CD14-positive monocyte (primary cell): ENCODE measurements at places on chromosomes 7 and 10. TPM values are rescaled to one million over a fixed set of nuclear protein-coding genes. Genes with fewer than 3 reads are reported as not detected.

DNA sequence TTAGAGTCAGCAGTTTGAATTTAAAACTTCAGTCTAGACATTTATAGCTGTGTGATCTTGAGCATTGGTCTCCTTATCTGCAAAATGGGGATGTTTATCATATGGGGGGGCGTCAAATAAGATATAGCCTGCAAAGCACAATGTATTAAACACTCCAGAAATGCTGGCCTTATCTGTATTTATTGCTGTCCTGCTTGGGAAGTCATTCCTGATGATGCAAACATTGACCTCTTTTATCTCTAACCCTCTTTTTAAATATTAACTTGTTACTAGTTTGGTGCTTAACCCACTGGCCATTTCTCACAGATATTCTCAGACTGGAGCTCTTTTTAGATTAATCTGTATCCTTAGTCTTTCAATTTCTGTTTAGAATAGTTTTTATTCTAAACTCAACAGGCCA is 13.2 kb downstream of the MRPS33 start:
- H3K27me3 ChIP-seq: no peaks in the 10 kb centered on the region
- H3K27ac ChIP-seq: no peak overlapping the region
- no peak overlapping the region for H3K4me3 ChIP-seq
- peaks cover 14% of the 10 kb centered on the region for H3K36me3 ChIP-seq

GRCh38 chr7:104272767-104273384 is 55.5 kb upstream of the LHFPL3 start:
- H3K27me3 ChIP-seq: no peaks in the 10 kb centered on the region
- no peak for DNase-seq
- no peak overlapping the region for H3K4me3 ChIP-seq
- no peaks in the 10 kb centered on the region for H3K4me1 ChIP-seq
- no peak overlapping the region for H3K27ac ChIP-seq
- no peaks in the 10 kb centered on the region for H3K36me3 ChIP-seq

DNA sequence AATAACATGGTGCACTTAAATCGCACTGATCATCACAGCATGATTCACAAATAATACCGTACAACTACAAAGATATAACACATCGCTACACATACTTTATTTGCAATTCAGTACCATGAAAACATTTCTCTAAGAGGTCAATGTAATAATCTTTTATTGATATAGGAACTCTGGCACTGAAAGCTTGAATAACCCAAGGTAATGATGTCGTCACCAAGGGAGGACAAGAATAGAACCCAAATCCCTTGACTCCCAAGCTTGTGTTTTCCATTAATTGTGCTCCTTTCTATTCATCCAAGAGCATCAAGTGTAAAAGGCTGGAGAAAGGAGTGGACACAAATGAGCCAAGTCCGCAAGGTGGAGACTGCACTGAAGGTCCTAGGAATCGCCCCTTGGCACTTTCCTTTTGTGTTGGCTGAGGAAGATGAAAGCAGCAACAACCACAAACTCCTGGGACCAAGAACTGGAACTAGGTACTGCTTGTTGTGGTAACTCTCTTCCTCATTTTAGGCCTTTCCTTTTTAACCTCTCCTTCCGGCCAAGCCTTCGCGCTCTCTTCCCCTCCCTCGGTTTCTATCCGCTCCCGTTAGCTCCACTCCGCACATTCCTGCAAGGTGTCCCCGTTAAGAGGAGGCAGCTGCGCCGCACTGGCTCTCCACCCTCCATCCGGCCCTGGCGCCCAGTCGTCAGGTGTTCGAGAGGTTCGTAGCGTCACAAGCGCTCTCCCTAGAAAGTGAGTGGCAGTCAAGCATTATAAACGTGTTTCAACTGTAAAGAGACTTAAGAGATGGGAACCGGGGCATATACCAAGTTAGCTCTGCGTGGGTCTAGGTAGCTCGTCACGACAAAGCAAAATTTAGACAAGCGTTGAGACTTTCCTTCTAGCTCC is 1.0 kb upstream of the CBLL1 start:
- peak overlapping the region; percentile 93 for H3K27ac ChIP-seq
- peak overlapping the region; percentile 50 for H3K4me3 ChIP-seq
- peaks cover 7% of the 10 kb centered on the region for H3K36me3 ChIP-seq
- DNase-seq: peak; percentile 74
- H3K4me1 ChIP-seq: peaks cover 23% of the 10 kb centered on the region
- no peaks in the 10 kb centered on the region for H3K27me3 ChIP-seq

DNA sequence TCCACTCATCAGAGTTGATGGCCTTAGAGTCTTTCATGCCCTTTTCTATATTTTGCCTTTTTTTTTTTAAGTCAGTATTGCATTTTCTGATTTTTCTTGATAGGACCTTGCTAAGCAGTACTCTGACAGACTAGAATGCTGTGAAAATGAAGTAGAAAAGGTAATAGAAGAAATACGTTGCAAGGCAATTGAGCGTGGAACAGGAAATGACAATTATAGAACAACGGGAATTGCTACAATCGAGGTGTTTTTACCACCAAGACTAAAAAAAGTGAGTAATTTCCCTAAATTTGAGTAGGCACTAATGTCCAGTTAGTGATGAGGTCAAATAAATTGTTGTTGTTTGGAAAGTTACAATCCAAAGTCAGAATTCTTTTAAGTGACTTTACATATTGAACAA is 7.4 kb downstream of the NUB1 start:
- H3K27me3 ChIP-seq: no peaks in the 10 kb centered on the region
- H3K4me1 ChIP-seq: peaks cover 27% of the 10 kb centered on the region
- no peak overlapping the region for H3K27ac ChIP-seq
- H3K4me3 ChIP-seq: no peak overlapping the region
- no peak for DNase-seq

- DNase-seq: no peak
- H3K36me3 ChIP-seq: peaks cover 73% of the 10 kb centered on the region
- H3K4me3 ChIP-seq: no peak overlapping the region
- H3K27me3 ChIP-seq: no peaks in the 10 kb centered on the region
- H3K4me1 ChIP-seq: peaks cover 29% of the 10 kb centered on the region
- peak overlapping the region; percentile 49 for H3K27ac ChIP-seq
Measured at GRCh38 chr10:71344154-71344925, 25.3 kb downstream of the SLC29A3 start.

- H3K4me3 ChIP-seq: no peak overlapping the region
- peaks cover 3% of the 10 kb centered on the region for H3K36me3 ChIP-seq
- H3K27ac ChIP-seq: no peak overlapping the region
- H3K27me3 ChIP-seq: no peaks in the 10 kb centered on the region
- peaks cover 8% of the 10 kb centered on the region for H3K4me1 ChIP-seq
Measured at GRCh38 chr7:156777364-156778069, 115.5 kb downstream of the LMBR1 start.

DNA sequence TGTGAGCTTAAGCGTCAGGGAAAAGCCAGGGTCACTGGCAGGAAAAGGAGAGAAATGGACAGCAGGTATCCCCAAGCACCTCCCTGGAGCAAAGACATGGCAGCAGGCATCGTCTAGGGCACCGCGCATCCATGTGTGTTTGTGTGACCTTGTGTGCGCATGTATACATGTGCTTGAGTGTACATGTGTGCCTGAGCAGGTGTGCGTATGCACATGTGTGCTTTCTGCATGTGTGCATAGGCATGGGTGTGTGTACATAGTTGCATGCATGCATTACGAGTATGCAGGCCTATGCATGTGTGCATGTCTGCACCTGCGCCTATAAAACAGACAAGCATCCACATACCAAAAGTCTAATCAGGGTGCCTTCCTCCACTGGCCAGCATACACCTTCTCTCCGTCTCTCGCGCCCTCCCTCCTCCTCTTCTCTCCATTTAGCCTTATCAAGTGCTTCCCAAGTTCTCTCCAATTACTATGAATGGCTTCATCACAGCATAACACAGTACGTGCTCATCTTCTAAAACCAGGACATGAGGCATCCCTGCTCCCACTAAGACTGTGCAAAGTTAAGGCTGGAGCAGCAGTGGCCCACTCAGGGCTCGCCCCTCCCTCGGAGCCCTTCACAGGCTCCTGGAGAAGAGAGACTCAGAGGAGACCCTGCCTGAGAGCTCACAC is 30.6 kb downstream of the RASGEF1A start:
- no peaks in the 10 kb centered on the region for H3K4me1 ChIP-seq
- H3K27me3 ChIP-seq: no peaks in the 10 kb centered on the region
- no peak overlapping the region for H3K27ac ChIP-seq
- no peaks in the 10 kb centered on the region for H3K36me3 ChIP-seq
- no peak overlapping the region for H3K4me3 ChIP-seq
- no peak for DNase-seq

DNA sequence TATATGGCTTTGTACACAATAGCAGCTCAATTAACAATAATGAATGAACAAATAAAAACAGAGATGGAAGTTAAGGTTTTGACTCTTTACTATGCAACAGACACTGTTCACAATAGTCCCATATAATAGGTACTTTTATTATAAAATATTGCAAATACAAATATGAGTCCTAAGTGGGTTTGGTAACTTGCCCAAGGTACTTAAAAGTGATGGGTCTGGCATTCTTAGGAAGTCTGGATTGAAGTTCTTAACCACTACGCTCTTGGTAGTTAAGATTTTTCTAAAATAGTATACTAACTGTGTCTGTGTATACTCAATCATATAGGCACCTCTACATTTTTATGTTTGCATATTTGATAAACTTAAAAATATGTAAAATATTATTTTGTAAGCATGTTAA is 55.5 kb downstream of the HGF start:
- DNase-seq: no peak
- H3K36me3 ChIP-seq: peaks cover 81% of the 10 kb centered on the region
- H3K27me3 ChIP-seq: no peaks in the 10 kb centered on the region
- no peak overlapping the region for H3K4me3 ChIP-seq

PLXDC2 gene
- 93.6 TPM for polyA plus RNA-seq

DNTT gene
- not detected for polyA plus RNA-seq

TAS2R5 gene
- polyA plus RNA-seq: not detected

PNLIPRP2 gene
- polyA plus RNA-seq: not detected in 2 replicates

GOLGA7B gene
- 0.03 TPM in 1 of 2 replicates, not detected in the other for polyA plus RNA-seq

KCNH2 gene
- polyA plus RNA-seq: not detected
